ENCODE measurements at places on chromosomes 2 and 18.

- DNase-seq = no peak
Measured at GRCh38 chr2:165141601-165142354, 62.1 kb downstream of the SCN3A start.

DNA sequence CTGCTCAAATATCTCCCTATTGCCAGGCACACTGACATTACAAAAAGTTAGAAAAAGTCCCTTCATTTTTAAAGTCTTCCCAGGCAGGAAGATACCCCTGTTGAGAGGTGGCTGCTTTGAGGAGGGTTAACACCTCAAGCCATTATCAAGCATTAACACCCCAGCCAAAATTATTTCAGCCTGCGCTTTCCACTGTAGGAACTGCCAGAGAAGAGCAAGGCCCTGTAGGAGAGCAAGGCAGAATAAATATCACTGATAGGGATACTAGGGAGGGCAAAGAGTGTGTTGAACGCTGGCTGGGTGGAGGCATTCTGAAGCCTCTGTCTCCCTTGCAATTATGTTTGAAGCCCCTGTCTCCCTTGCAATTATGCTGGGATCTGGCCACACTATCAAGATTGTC lies 1020.7 kb upstream of the CELF4 start:
- DNase-seq = no peak

- DNase-seq = peak; percentile 1
Measured at GRCh38 chr18:36905571-36905970, 76.6 kb downstream of the KIAA1328 start.

GRCh38 chr2:180314086-180314485 lies 307.0 kb upstream of the CWC22 start:
- no peak for DNase-seq

DNA sequence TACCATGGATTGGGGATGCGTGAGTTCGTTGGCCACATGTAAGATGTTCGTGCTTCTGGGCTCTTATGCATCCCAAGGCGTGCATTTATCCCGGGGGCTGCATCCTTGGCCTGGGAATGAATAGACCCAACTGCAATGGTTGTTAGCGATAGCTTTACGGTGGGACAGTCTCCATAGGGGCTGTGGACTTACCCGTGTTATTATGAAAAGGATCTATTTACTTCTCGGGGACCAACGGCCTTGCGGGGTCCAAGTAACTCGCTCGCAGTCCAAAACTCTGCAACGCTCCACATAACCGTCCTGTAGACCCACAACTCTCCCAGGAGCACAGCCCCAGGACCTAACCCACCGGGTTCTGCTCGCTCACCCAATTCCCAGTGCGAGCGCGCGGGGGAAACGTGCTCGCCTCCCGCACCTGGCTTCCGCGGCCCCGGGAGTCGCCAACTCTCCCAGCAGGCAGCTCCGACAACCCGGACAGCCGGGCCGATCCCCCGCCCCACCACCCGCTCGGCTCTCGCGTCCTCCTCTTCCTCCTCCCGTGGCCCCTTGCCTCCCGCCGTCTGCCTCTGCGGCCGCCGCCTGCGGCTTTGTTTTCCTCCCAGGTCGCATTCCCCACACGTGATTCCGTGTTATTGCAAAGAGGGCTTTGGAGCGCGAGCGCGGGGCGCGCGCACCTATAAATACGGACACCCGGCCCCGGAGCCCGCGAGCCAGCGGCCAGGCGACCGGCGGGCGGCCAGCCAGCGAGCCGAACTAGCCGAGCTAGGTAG lies at the start of gene CABLES1:
Gene CABLES1 (plus strand): TSS at position 706 of the 770 bp plus-strand sequence. CDS start 278 bp downstream, outside the sequence.
- DNase-seq = peak; percentile 50

DNA sequence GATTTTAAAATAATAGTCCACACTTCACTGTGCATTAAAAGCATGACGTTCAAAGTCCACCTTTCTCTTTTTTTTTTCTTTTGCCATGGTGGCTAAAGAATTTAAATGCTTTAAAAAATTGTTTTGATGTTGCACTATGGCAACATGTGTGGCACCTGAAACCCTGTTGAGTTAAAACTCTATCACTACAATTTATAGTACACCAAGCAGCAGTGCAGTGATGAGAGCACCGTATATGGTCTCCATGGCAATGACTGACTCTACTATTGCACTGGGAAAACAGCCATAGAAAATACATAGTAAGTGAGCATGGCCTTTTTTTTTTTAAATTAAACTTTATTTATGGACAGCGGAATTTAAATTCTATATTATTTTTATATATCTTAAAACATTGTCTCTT lies 298.8 kb downstream of the FIGN start:
- DNase-seq = no peak

GRCh38 chr2:173216668-173217067 lies 138.0 kb upstream of the CDCA7 start:
- DNase-seq = no peak

DNA sequence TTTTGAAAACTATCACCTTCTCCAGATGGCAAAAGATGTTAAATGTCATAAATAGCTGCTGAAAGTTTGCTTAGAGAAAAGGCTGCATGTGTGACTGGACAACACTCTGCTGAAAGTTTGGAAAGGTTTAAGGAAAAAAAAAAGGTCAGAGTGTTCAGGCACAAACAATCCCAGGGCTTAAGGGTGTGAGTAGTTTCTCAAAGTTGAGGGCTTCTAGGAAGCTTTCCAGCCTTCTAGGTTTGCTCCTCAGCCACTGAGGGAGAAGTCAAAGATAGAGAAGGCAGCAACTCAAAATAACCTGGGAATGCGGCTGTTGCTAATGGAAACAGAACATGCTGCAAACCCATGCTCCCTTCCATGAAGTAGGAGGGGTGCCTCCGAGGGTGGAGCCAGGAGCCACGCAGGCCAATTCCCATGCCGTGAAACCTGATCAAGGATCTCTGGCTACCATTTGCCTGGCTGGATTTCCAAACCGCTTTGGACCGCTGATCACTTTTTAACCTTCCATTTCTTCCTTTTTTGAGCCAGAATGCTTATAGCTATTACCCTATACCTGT lies 88.0 kb downstream of the TEX51 start:
- no peak for DNase-seq

DNA sequence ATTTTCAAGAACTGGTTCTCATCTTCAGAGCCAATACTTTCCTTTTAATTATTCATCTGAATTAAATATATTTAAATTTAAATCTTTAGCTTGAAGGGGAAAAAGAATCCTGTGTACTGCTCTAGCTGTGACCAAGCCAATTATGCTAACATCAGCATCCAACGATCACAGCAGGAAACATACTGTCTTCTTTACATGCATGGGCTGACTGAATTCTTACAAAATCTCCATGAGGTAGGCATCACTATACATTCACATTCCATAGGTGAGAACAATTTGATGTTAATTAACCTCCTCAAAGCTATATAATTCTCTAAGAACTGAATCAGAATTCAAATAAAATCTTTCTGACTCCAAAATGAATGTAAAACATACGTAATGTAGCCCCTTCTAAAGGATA lies 118.8 kb upstream of the MAP2 start:
- DNase-seq = no peak

DNA sequence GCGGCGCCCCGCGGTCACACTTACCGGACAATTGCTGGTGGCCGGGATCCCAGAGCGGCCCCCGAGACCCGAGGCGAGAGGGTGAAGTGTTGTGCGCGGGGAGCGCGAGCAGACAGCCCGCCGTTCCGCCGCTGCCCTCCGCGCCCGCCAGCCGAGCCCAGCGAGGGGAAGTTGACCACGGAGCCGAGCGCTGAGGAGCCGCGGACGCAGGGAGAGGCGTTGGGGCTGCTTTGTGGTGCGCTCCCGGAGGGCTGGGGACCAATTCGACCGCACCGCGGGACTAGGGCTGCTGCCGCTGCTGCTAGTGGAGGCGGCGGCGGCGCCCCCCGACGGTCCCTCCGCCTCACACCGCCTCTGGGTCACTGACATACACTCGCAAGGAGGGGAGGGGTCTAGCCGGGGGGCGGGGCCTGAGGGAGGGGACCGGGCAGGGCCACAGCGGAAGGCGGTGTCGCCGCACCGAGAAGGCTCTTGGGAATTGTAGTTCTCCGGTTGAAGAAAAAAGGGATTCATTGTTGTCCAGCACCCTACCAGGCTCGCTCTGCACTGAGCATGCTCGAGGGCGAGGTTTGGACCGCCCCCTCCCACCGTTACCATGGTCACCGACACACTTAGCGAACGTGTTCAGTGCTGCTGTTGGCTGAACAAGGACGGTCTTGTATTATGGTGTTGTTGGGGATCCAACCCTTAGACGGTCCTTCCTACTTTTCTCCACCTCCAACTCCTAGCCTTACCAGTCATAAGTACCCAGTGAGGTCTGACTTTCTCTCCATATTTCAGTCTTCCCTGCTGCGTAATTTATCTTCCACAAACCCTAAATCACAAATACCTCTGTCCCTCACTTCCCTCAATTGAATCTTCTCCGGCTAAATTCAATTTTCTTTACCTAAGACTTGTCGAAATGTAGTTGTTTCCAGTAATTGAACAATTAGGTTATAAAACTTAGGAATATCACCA lies at the start of gene PELI1:
Gene PELI1 (minus strand): TSS at position 364 of the 957 bp plus-strand sequence. CDS start 36,110 bp downstream, outside the sequence.
- peak; percentile 94 for DNase-seq

DNA sequence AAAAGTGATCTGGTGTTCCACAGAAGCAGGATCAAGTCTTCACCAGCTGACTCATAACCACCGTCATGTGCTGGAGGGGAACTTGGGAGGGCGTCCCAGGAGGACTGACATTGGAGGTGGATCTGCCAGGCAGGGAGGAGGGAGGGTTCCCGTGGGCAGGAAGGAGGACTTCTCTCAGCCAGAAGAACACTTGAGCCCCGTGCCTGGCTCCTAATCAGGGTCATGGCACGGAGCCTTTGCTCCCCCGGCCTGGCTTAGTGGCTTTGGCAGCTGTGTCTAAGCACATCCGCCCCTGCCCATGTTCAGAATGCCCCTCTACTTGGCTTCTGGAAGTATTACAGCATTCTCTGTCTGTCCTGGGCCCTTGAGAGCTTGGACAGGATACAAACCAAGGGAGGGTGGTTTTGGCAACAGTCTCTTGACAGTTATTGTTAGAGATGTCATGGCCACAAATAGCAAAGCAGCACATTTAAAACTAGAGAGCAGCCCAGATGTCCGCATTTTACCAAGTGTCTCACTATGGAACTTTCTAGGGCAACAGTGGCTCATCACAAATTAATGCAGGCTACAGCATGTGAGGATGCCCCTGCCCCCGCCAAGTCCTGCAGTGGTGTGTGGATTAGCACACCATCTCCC lies 11.5 kb downstream of the PPP1R7 start:
- no peak for DNase-seq

- no peak for DNase-seq
Measured at GRCh38 chr2:33929467-33929866, 330.4 kb upstream of the FAM98A start.

DNA sequence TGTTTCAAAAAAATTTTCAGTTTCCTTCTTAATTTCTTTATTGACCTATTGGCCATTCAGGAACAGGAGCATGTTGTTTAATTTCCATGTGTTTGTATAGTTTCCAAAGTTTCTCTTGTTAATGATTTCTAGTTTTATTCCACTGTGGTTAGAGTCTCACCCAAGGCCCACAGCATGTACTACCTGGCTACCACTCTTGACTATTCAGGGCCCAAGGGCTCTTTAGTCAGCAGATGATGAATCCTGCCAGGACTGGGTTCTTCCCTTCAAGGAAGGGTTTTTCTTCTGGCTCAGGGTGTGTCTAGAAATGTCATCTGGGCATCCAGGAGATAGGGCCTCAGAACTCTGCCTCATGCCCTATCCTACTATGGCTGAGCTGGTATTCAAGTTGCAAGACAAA lies 161.4 kb downstream of the PLCL1 start:
- DNase-seq = no peak

DNA sequence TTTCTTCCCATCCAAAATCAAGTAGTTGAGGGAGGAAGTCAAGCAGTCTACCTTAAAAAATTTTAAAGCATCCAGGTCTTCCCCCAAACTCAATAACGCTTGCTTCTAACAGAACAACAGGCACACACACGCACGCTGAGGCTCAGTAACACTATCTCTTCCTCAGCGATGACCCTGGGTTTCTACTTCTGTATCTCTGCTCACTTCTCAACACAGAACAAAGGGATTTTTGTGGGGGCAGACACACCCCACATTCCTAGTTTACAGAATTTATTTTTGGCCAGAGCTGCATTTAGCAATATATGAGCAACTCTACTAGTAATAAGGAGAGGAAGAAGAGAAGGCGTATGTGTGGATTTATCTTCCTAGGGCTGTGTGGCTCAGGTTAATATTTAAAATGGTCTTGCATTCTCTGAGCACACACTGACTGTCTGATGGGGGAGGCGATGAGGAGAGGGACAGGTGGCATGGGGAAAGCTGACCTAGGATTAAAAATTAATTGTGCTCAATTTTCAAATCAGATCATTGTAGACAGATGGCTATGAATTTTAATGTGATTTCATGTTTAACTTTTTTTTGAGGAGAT lies 71.3 kb upstream of the PPM1B start:
- peak; percentile 92 for DNase-seq

GRCh38 chr2:102417946-102418345 lies 5.0 kb upstream of the IL18RAP start:
- DNase-seq = no peak

DNA sequence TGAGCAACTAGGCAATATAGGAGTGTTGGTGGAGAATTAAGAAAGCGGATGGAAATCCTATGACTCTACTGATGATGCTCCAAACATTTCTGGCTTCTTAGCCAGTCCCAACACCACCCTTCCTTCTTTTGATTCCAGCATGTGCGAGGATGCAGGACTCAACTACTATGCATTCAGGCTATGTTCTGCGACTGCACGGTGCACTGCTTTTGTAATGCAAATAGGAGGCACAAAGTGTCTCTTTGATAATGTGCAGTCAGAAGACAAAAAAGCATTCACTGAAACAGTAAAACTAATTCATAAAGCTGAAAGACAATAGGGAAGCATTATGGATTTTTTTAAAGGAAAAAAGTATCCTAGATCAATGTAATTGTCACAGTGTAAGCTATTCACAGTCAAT lies 106.7 kb downstream of the MEIS1 start:
- DNase-seq = no peak

DNA sequence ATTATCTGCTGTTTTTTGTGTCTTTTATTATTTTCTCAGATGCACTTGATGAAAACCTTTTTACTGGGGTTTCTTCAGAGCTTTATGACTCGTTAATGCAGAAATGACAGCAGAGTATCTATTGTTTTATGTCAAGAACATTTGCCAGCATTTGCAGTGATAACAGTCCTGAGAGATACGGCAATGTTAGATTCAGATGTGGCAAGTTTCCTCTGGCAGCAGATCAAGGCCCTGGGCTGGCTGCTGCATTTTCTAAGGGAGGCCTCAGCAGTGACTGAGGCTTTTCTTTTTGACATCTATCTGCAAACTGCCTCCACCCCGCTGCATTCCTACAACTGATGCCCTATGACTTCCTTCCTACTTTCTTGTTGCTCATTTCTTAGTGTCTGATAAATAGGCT lies 40.2 kb downstream of the EFEMP1 start:
- no peak for DNase-seq
